Muscle of back (tissue), 13 donors: ENCODE measurements at places on chromosomes 7 and 10.

- DNase-seq, result no peak
Observed at GRCh38 chr7:285731-286130, 4.2 kb upstream of the FOXL3 start.

DNA sequence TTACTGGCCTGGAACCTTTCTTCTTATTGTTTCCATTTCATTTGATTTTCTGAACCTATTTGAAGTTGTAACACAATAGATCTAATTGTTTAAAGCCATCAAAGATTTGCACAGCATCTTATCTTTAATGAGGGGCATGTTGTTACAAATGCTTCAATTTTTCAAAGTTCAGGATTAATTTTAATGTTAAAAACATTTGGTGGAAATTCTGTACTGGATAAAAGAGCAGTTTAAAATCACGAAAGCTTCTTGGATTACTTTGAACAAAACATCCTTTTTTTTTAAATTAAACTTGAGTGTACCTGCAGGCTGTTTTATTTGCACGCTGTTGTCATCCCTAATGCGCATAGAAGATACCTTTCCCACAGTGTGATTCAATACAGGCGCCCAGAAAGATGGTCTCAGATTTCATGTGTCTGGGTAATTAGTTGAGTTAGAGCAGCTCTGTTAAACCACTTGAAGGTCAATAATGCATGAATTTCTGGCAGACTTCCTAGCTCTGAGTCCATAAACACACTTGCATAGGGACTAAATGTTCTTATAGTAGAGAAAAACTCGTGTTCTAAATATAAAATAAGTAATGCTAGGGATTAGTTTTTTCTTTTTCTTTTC lies 29.3 kb upstream of the DDX50 start:
- peak; percentile 93 for DNase-seq

DNA sequence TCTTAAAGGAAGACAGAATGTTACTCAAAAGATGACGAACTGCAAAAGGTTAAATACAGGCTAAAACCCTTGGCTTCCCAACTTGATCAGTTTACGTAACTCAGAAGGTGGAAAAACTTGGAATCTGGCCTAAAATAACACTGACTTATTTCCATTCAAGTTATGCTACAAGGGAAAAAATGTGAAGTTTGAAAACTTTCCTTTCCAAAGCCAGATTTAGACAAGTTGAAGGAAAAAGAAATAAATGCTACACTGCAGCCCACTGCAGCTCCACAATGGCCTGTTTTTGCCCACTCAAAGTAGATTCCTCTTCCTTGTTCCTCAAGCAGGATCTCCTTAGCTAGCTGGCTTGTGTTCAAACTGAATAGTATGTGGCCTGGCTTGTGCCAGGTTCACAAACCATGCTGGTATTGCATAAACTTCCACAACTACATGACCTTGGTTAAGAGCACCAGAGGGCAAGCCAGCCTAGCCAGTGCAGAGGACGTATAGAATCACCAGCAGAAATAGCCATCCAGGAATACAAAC lies 166.2 kb downstream of the CPEB3 start:
- DNase-seq, result peak; percentile 78

- no peak for DNase-seq
Observed at GRCh38 chr10:43237631-43238446, 29.0 kb downstream of the RASGEF1A start.

- no peak for DNase-seq
Observed at GRCh38 chr7:51238981-51239495, 77.6 kb downstream of the COBL start.

DNA sequence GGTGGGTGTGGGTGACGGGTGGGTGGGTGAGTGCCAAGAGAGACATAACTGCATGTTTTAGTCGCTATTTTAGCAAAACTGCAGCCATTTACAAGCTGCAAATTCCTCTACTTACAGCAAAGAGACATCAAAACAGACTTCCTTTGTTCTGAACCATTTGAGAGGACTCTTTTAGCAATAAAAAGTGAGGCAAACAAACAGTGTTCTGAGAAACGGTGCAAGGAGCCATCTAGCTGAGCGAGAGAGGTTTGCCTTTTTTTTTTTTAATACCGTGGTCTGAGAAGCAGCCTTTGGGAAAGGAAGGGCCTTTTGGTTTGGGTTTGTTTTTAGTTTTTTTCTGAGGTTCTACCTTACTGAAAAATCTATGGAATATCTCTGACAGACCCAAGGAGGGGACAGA lies 62.9 kb downstream of the SCRN1 start:
- no peak for DNase-seq

DNA sequence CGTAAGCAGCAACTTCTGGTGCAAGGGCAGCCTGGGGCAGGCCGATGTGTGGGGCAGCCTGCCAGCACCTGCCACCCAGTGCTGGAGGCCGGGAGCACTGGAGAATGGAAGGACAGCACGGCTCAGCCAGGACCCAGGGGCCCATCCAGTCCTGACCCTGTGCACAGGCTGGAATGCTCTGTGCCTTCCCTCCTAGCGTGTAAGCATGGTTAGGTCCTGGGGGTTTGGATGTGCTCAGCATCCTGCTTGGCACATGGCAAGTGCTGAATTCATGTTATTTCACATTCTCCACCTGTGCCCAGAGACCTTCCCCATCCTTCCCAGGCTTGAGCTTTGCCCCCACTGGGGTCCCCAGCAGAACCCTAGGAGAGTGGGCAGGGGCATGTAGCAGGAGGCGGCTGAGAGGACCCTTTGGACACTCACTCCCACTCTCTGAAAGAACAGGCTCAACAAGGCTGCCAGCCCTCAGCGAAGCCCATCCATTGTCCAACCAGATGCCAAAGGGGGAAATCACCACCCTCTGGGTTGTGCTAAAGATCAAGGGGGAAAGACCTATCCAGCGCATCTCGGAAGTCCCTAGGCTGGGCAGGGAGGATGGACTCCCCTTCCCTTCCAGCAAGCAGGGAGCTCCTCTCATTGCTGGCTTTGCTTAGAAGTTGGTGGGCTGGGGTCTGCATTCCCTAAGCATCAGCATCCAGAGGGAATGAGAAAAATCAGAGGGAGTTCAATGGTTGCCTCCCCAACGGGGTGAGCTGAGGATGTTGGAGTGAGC lies 29.7 kb downstream of the ANXA8 start:
- no peak for DNase-seq

DNA sequence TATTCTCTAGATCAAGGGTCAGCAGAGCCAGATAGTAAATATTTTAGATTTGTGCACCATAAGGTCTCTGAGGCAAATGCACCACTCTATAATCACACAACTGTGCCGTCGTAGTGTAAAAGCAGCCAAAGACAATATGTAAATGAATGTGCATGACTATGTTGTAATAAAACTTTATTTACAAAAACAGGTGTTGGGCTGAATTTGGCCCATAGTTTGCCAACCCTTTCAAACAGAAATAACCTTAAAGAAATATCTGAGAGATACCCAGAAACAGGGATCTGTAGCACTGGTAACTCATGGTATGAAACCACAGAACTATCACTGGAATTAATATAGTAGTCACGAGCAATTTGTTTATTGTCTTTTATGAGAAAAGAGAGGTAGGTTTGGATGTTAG lies 86.0 kb downstream of the ARID5B start:
- DNase-seq, result no peak

DNA sequence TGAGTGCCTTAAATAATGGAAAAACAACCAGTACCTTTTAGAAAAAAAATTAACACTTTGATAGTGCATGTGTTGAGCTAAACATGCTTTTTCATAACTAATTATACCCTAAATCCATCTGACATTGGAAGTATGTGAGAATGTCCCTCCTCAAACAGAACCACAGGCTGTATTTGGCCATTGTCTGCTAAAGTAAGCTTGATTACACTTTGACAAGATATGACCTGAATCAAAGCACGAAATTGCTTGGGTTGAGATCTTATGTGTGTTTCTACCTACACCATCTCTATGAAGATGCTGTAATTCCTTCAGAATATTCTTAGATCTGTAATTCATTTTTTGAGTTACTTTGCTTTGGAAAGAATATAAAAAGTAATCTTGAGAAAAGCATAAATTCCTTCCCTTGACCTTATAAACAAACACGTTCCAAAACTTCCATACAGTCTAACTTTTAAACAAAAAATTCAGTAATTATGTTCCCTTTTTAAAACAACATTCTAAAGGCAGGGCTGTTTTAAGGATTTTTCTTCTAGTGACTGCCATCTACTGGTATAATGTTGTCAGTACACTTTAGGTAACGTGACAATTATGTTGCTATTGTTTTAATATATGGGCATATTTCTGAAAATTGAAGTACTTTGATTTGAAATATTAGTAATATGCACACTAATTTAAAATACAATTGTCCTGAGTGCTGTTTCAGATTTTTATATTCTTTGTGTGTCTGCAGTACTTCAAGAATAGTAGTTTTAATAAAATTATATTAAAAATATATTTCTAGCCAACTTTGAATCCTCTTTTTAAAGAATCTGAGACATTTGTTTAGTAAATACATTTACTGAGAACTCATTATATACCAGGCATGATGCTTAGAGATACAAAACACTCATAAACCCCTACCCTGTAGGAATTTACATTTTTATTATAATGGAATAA lies 20.9 kb downstream of the CD36 start:
- no peak for DNase-seq

- no peak for DNase-seq
Observed at GRCh38 chr10:4333459-4333894, 492.5 kb upstream of the AKR1E2 start.

- DNase-seq, result peak; percentile 32
Observed at GRCh38 chr10:127880557-127880956, 12.2 kb downstream of the CLRN3 start.

DNA sequence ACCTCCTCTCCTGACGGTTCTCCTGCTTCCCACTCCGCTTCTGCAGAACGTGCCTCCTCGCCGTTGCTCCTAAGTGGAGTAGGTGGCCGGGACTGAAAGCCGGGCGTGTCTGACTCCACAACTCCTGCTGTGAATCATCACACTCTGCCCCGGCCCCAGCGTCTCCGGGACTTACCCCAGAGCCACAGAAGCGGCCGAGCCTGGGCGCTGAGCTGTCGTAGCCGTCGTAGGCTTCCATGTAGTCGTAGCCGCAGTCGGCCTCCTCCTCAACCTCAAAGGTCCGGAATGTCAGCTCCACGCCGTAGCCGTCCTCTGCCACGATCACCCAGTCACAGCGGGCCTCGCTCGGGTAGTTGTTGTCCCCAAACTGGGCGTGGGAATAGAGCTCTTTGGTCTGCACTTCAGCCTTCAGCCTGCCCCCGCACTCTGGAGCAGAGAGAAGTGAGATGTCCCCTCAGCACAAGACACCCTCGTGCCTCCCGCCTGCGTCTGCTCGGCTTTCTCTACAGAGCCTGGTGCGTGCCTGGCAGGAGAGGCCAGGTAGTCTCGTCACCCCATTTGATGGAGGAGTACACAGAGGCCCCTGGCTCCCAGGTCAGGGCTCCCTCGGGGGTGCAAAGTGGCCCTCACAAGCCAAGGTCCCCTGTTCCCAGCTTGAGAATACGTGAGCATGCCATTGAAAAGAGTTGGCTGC lies 11.2 kb upstream of the OPALIN start:
- DNase-seq, result no peak

GRCh38 chr7:55827577-55827976 lies 35.0 kb downstream of the SEPTIN14 start:
- DNase-seq, result no peak

DNA sequence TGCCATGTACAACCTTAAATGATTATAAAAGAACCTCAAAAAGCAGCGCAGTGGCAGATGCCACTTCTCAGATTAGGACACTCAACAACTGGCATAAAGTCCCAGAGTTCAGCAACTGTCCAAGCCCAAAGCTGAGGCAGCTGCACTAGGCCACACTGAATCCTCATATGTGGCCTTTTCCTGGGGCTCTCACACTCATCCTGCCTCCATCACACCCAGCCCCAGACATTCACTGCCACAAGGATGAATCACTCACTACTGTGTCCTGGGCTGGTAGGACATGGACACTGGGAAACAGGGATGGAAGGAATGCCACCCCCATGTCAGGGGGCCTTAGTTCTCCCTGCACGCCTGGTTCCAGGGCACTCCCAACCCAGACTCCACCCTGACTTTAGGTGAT lies 547.7 kb downstream of the TNS3 start:
- no peak for DNase-seq

DNA sequence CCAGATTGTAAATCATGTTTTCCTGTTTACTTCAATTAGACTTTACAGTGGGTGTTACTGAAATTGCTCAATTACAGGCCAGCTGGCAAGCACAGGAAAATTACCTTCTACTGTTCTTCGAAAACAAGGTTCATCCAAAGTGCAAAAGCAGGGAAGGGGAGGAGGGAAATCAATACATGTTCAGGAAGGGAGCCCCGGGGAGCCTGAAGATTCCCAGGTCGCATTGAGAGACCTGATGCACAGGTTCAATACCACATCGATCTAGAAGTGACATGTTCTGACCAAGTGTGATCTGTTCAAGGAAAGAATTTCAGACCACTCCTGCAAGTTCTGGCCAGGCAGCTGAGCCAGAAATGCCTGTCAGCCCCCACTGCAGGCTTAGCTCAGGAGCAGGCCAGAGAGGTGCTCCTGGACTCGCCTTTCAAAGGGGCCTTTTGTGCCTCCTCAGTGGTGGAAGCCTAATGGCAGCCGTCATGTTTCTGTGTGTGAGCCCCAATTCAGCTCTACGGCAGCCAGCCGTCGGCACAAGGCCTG lies 35.9 kb downstream of the FAM53B start:
- DNase-seq, result peak; percentile 61

DNA sequence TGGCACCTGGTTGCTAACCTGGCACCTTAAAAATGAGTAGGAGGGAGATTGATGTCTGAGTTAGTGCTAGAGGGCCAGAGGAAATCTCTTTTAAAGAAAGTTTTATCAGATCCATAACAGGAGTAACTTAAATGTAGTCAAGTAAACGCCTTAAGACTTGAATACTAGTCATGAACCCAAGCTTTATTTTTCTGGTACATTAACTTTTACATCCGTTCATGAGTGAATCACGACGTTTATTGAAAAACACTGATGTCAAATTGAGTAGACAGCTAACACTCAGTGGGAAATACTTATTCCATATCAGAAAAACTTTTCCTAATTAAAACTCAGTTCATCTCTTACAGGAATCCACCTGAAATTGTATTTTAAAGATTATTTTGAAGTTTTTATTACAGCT lies 6.9 kb upstream of the LAMB1 start:
- DNase-seq, result no peak

GRCh38 chr10:48454302-48455054 lies 148.0 kb downstream of the MAPK8 start:
- no peak for DNase-seq
